ENCODE measurements at places on chromosomes 16 and 17. TPM values are rescaled to one million over a fixed set of nuclear protein-coding genes. Genes with fewer than 3 reads are reported as not detected.

GRCh38 chr17:82753201-82753464 is 1.3 kb downstream of the TBCD start:
- DNase-seq: no peak

- DNase-seq: no peak
Measured at GRCh38 chr16:48556913-48557351, 53.0 kb downstream of the N4BP1 start.

GRCh38 chr17:39239640-39240314 is 14.0 kb upstream of the STAC2 start:
- no peak for DNase-seq

DNA sequence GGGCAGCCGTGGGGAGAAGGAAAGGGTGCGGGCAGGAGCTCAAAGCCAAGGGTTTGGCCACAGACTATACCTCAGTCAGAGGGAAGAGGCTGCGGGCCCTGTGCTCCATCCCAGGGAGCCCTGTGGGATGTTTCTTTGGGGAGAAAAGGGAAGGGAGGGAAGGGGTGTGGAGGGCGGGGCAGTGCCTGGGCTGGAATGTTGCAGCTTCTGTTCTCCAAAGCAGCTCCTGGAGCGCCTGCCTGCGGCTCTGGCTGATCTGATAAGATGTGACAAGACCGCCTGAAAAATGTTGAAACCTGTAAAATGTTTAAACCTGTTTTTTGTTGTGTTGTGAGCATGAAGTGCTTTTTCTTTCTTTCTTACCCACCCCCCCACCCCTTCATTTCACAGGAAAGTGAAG is 32.8 kb downstream of the WNT3 start:
- no peak for DNase-seq

- DNase-seq: peak; percentile 90
Measured at GRCh38 chr16:84022644-84023043, 20.0 kb downstream of the SLC38A8 start.

- no peak for DNase-seq
Measured at GRCh38 chr17:40268141-40268712, 19.5 kb upstream of the CDC6 start.

DNA sequence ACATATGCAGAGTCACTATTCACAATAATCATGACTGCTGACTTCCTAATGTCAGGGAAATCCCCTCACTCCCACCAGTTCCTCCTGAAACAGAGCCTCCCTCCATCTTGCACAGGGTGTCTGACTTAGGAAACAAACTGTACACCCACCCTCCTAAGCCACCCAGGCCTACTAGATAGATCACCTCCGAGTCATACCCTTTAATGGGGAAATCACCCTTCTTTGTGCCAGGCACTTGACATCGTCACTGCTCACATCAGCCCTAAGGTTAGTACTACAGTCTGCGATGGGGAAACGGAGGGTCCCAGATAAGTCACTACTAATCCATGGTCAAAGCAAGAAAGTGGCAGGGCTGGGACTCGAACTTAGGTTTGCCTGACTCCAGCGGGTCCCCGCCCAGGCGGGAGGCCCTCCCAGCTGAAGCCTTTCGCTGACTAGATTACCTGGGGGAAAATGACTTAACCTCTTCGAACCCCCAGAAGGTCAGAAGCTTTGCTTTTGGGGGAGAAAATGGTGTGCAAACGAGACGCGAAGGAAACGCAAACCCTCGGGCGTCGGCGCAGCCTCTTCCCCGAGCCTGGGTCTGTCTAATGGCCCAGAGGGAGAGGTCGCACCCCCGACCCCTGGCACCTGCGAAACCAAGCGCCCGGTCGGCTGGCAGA is 3.4 kb upstream of the MLLT6 start:
- peak; percentile 33 for DNase-seq

- no peak for DNase-seq
Measured at GRCh38 chr16:24978370-24978914, 36.7 kb downstream of the ARHGAP17 start.

DNA sequence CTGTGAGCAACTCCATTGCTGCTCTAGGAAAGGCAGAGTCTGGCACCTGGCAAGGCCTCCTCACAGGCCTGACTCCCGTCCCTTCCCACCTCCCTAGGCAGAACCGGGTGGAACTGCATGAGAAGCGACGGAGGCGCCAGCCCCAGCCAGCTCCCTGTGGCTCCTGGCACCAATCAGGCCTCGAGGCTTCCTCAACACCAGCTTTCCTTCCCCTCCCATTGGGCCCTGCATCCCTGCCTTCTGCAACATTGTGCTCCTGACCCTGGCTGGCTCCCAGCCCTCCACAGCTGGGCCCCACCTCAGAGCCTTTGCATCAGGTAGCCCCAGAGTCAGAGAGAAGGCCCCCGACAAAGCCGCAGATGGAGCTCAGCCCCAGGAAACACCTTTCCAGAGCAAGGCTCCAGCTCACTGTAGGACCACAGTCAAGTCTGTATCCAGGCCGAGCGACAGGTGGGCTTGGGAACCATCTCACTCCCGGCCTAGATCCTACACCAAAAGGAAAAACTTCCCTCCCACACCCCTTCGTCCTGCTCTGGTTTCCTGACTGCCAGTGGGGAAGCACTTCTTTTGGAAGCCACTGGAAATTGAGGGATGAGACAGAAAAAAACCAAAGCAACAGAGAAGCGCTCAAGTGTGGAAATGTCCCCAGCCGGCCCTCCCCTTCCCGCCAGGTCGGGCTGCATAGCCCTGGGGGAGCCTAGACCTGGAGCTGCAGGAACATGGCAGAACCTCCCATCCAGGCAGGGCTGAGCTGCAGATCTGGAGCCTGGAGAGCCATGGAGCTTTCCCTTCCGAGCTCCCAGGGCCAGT is 31.0 kb downstream of the LRRC75A start:
- no peak for DNase-seq

DNA sequence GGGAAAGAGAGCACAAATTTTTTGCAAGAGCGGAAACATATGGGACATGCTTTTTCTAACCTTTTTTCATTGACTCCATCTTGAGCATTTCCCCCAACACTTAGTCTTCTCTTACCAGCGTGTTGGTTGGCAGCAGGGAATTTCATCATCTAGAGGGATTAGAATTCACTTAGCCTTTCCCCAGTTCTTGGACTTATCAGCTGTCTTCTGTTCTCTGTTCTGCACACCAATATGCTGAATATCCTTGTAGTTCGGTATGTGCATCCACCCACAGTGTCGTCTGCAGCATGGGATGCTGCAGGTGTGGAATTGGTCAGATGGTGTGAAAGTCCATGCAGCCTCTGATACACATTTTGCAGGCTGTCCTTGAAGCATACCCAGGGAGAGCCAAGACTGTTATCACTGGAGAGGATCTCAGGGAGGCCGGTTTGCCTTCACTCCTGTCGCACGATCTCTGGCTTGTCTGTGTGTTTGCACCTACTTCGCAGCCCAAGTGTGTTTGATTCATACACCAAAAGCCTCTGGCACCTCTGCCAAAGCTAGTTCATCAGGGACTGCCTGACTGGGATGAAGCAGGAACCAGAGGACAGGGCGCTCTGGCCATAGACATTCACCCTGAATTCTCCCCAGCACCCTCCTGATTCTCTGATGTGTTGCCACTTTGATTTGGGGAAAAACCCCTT is 93.3 kb downstream of the SOCS1 start:
- DNase-seq: peak; percentile 75

- peak; percentile 67 for DNase-seq
Measured at GRCh38 chr17:77420804-77421629, 280.2 kb downstream of the SEC14L1 start.

GRCh38 chr16:67504031-67505021 is 21.0 kb upstream of the AGRP start:
- DNase-seq: no peak

DNA sequence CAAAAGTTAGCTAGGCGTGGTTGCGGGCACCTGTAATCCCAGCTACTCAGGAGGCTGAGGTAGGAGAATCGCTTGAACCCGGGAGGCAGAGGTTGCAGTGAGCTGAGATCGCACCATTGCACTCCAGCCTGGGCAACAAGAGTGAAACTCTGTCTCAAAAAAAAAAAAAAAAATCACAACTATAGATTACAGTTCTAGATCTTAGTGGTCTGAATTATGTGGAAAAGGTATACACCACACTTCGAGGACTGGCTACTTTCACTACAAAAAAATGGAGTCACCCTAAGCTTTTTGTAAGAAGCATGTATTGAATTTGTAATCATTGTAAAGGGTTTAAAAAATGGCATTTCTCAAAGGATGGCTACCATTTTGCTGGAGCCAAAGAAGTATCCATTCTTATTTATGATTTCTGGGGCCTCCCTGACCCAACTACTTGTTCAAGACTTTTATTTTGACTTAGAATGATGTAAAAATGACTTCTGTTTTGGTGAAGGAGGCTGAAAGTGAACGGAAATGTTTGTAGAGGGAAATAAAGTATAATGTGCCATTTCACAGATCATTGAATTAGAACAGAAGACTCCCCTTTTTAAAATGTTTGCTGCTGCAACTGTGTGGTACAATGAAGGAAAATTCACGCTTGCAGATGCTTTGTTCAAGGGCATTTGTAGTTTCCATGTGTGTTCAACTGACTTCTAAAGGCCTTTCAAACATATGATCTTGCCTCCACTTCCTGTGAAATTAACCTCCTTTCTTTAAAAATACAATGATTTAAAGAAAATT is 37.1 kb upstream of the NOL11 start:
- no peak for DNase-seq

DNA sequence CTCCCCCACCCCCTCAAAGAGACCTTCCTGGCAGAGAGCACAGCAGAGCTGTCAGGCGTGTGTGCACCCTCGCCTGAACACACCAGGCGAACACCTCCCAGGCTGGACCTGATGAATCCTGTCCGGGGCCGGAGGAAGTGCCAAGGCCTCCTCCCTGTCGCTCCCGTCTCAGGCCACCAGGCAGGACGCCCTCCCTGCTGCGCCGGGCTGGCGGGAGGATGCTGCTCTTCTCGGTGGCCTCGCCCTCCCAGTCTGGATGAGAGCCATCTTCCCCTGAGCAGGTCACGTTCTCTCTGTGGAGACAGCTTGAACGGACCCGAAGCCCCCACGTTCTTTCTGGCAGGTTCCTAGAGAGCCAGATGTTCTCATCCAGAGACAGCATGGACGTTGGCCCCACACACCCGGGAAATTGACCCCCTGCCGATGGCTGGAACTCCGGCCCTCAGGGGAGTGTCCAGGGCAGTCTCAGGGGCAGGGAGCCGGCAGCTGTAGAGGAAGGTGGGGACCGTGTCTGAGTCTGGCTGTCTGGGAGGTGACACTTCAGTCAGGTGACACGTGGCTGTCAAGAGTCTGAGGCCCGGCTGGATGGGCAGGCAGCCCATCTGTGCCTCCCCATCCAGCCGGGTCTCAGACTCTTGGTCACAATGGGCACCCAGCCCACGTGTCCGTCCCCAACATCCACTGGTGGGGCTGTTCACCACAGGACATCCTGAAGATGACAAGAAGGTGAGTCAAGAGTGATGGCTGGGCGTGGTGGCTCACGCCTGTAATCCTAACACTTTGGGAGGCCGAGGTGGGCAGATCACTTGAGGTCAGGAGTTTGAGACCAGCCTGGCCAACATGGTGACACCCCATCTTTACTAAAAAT is 5.0 kb upstream of the TIMP2 start:
- DNase-seq: no peak

DNA sequence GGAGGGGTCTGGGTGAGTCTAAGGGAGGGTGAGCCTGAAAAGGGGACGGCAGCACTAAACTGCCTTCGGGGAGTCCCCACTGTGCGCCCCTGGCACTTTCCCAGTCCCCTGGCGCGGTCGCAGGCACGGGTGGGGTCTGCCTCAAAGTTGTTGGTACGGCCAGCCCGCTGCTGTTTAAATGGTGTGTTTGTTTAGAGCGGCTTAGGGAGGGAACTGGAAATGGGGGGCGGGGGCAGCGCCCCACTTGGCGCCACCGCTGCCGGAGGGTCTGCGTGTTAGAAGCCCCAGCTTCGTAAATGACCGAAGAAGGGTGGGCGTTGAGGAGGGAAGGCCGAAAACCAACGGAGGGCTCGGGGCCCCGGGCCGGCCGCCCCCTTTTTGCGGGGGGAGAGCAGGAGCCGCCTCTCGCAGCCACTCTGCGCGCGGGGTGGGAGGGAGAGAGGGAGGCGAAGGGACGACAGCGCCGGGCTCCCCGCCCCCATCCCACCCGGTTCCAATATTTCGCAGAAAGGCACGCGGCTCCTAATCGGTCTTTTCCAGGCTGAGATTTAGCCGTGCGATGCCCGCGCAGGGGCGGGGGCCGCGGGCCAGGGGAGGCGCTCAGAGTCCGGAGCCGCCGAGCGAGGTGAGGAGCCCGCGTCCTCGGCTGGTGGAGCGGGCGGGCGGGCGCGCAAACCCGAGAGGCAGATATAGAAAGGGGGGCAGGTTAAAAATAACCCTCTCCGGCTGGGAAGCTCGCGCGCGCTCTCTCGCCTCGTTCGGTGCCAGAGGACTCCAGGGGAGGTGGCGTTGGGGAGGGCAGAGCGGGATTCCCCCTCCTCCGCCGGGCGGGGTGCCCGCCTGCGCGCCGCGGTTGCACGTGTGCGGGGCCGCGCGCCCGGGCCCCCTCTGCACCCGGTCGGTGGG is 54.9 kb downstream of the SREBF1 start:
- DNase-seq: peak; percentile 92

GRCh38 chr16:4631444-4631843 is 6.8 kb downstream of the MGRN1 start:
- DNase-seq: no peak

DNA sequence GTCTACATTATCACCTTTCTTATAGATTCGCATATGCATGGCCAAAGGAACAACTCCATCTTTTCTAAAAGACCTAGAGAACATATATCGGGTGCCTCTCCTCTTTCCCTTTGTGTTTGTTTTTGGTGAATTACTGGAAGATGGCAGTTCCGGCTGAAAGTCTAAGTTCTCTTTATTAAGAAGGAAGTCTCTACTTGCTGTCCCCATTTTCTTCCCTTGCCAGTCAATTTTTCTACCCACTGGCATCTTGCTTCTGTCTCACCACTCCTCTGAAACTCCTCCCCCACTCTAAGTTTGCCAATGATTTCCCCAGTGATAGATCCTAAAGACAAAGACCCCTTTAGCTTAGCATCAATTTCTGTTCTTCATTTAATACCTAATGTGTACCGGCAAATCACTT is 93.9 kb upstream of the CORO6 start:
- no peak for DNase-seq

GRCh38 chr17:17042851-17043460 is 699 bp downstream of the MPRIP start:
- DNase-seq: no peak

DNA sequence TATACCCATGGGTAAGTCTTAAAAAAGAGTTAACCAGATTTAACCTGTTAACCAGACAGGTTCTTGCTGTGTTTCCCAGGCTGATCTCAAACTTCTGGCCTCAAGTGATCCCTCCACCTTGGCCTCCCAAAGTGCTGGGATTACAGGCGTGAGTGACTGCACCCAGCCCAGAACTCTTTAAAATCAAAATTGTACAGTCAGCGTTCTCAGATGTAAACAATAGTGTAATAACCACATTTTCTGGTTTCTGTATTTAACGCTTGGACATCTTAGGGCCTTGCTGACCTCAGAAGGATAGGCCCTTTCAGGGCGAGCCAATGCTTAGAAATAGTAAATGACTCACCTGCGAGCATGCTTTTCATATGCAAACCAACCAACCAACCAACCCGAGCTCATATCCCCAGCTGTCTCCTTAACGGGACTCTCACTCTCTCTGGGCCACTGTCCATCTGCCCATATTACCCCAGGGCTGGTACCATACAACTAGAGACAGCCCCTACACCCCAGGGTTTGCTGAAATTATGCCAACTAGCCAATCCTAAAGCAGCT is 415.0 kb upstream of the XYLT1 start:
- no peak for DNase-seq

The ITGA2B gene
- 0.17 TPM for total RNA-seq

The TPPP3 gene
- 1.6 TPM for total RNA-seq

The PLSCR3 gene
- 8.3 TPM for total RNA-seq

The SMPD3 gene
- 0.18 TPM for total RNA-seq

The RCVRN gene
- total RNA-seq: not detected
